DMS 273 treated with DMSO at 0.1 percent for 48 hours (cell line): ENCODE measurements at places on chromosomes 5 and 9.

DNA sequence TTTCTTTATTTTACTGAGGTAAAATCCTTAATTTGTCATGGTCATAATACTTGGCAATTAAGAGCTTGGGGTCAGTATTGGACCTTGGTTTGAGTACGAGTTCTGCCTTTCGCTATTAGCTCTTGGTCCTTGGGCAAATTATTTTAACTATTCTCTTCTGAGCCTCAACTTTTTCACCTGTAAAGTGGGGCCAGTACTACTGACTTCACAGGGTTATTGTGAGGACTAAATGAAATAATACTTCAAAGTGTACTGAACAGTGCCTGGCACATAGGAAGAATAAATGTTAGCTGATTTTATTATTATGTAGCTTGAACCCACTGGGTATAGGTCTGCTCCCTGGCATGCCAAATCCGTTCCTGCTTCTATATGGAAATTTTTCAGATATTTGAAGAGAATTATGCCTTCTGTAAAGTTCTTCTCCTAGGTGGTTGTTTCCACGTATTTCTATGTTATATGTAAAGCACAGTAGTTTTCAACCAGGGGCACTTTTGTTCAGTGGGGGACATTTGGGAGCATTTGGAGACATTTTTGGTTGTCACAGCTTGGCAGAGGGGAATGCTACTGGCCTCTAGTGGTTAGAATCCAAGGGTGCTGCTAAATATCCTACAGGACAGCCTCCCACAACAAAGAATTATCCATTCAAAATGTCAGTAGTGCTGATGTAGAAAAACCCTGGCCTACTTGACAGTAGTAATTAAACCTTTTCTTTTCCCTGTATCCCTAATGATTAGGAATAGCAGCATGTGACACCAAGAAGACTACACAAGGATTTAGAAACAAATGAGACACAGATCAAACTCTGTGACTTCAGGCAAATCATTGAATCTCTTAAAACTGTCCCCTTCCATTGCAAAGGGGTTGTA is 4.5 kb downstream of the RCL1 start:
- DNase-seq: no peak

- DNase-seq: no peak
These were observed 304.0 kb upstream of the TARS1 start for GRCh38 chr5:33136785-33137184.

DNA sequence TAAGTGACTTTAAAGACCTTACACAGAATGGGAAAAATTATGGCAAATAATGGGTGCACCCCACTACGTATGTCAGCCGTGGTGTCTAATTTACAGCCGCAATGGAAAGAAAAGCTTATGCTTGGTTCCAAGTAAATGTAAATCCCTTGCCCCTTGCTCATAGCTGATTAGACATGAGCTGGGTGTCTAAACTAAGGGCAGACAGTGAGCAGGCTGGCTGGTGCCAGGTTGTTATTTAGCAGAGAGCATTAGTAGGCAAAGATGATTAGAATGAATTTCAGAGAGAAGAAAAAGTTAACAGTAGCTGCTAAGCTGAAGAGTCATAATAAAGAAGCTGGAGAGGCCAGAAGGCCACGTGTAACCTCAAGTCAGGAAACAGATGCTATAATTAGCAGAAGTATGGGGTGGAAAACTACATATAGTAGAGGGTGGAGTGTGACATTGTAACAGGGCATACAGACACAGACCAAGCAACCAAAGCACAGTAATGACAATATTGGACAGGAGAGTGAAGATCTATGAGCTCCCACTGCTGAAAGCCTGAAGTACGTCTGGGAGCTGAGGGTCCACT is 257.7 kb downstream of the MCTP1 start:
- no peak for DNase-seq

DNA sequence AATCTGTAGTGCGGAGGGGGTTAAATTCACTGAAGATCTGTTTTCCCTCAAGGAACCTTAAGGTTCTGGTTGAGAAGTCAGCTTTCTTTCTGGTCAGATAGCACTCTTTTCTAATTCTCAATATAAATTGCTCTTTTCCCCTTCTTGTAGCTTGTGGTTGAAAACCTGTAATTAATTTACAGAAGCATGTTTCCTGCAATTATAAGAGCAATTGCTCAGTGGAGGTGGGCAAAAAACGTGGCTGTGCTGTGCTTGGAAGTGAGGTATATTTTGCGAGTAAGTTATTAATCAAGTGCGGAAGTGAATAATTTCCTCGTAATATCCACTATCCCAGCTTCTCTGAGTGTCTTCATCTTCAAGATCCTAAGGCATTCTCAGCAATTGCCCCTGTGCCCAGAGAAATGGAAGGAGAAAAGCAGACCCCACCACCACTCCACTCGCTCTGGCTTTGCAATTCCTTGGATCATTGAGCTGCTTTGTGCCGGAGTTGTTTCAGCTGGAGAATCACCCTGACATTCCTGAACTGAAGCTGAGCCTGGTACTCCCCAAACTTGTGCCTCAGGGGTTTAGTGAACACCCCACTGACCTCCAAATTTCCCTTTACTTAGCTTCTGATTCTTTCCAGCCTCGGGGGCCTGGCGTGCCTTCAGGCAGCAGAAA is 140.6 kb downstream of the LRRC70 start:
- no peak for DNase-seq

GRCh38 chr5:141570655-141571054 is 48.1 kb downstream of the DIAPH1 start:
- no peak for DNase-seq

DNA sequence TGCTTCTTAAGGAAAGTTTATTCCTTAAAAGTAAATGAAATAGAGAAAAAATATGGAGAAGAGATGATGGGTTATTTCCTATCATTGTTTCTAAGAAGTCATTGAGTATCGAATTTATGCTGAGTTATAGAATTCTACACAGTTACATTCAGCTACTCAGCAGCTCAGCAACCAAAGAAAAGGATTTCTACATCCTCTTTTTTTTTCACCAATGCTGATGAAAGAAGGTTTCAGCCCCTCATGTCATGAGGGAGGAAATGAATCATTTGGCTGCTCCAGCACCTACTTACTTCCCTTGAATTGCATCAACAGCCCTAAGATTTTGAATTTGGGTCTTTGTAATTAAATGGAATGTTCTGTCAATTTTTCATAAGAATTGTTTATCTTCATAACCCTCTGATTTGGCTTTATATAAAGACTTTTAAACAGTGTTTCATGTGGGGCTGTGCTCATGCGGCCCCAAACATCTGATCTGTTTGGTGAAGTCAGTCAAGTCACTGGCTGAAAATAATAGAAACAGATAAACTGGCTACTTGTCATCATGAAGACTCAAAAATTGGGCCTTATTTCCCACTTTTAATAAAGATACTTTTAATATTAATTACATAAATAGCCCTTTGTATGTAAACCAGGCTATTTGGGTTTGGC is 18.5 kb upstream of the SNX2 start:
- DNase-seq: no peak

DNA sequence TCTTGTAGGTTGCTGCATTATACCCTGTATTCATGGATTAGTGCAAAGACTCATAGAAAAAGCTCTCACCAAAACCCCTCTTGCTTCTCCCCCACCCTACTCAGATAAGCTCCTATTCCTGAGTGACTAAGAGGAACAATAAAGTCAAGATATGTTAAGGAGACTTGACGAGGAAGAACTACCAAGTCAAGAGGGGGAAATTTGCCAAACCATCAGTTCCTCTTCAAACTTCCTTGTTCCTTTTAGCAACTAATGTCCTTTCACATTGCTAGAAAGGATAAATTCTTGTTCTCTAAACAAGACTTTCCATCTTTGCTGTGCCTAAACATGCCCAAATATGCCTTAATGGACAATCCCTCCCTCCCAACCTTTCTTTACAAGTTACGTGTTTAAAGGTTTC is 27.0 kb downstream of the CNOT8 start:
- no peak for DNase-seq

GRCh38 chr5:94784536-94785505 is 166.4 kb downstream of the SLF1 start:
- DNase-seq: no peak

DNA sequence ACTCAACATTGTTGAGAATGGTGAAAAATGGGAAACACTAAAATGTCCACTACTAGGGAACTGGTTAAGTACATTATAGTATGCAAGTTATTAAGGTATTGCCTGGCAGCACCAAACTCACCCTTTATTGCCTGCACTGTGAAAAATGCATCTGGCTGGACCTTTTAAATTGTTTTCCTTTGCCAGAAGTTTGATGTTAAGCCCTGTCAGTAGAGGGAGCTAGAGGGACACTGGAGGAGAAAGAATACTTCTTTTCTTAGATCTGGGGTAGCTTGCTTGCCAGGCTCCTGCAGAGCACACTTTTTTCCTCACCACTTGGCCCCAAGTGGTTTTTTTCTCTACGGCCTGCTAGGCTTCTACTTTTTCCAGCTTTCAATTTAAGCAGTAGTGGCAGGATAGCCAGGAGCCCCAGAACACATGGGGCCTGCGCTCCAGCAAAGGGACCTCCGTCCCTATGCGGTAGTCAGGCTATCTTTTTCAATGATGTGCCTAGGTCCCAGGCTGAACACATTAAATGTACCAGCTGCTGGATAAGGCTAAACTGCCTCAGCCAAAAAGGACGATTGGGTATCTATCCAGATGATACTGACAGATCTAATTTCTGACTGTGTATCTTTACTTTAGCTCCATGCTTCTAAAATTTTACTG is 8.0 kb upstream of the HABP4 start:
- DNase-seq: no peak

GRCh38 chr5:89313804-89314588 is 431.0 kb upstream of the MEF2C start:
- DNase-seq: peak; percentile 38

DNA sequence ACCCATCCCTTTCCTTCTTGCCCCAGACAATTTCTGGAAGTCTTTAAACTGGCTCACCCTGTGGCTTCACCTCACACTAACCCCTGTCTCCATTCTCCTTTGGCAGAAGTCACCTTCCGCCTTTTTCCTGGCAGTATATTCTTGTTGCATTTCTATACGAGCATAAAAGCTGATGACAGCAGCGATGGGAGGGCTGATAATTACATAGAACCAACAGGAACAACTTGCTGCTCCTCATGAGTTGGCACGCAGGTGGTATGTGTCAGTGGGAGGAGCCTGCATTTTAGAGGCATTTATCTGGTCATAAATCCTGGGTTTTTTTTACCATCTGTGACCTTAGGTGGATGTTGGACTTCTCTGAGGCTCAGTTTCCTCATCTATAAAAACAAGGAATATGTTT is 61.4 kb upstream of the CKMT2 start:
- no peak for DNase-seq

DNA sequence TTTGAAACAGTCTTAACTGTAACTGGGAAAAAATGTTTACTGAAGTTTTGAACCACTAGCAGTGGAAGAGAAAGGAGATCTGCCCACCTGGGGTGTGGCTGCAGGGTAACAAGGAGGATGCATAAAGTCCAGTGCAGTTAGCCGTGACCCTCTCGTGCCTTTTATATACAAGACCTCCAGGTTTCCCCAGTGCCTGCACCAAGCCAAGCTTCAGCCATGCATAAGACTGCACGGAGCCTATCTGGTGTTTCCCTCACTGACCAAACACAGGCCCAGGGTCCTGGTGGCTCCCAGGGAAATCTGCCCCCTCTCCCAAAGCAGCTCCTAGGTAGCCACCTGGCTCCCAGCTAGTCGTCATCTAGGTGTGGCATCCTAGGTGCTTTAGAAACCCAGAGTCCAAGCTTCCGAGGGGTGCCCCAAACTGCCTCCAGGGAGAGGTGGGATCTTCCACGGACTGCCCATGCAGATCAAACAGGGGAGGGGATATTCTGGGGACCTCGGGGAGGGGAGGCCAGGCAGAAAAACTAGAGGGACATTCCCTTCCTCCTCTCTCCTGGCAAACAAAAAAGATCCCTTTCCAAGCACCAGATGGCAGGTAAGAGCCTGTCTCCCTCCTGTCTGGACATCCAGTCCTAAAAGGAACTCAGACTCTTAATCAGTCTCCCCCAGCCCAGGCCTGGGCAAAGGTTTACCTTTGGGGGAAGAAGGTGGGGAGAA is 2.7 kb downstream of the SHB start:
- no peak for DNase-seq

DNA sequence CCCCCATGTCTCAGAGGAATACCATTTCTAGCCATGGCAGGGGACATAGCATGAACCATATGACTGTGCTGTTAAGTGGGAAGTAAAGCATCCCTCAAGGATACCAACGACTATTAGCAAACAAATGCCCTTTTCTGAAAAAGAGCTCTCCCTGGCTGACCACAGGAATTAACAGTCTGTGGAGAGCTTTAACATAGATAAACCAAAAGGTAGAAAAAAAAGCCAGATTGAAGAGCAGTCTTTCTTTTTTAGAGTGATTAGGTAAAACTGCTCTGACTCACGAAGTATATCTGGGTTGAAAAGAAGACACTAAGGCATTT is 532.7 kb upstream of the DMAC1 start:
- no peak for DNase-seq

DNA sequence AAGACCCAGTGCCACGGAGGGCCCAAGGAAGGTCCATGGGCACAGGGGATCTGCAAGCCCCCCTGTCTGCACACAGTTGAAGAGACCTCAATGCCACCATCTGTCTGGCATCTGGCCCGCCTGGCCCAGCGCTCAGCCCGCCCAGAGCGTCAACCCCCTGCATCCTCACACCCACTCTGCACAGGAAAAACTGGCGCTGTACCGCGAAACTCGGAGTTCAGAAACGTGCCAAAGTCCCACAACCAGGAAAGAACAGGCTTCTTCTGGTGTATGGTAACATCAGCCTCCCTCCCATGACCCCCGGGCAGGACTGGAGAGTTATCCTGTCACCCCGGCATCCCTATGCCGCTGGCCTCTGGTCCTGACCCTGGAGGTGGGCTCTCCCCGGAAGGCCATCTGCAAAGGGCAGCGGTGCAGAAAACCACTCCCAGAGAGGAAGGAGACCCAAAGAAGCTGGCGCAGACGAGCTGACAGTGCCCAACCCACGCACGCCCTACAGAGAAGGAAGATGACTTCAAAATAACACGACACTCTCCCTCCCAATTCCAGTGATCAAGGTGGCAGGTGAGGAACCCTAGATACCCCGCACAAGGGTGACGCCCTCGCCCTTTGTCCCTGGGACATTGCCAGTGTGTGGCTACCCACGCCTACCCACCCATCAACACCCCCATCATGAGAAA is 18.9 kb downstream of the VAV2 start:
- DNase-seq: no peak

DNA sequence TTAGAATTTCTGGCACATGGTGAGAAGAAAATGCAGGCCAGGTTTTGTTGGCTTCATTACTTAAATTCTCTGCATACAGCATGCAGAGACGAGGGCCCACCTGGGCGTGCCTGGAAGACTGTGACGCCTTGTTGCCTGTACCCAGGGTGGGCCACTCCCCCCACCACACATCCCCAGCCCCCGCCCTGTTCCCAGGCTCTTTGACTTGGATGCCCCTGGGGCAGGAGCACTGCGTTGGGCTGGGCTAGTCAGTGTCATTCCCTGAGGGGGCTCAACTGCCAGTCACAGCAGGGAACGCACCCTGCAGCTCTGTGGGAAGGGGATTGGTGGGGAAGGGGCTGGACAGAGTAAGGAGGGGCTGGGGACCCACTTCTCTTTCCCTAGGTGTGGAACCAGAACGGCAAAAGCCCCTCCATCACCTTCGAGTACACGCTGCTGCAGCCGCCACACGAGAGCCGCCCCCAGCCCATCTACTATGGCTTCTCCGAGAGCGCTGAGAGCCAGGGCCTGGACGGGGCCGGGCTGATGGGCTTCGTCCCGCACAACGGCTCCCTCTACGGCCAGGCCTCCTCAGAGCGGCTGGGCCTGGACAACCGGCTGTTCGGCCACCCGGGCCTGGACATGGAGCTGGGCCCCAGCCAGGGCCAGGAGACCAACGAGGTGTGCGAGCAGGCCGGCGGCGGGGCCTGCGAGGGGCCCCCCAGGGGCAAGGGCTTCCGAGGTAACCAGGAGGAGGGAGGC is 19.6 kb downstream of the ADAMTSL2 start:
- no peak for DNase-seq
